LHCN-M2 (cell line): ENCODE measurements at places on chromosomes 1 and 21.

DNA sequence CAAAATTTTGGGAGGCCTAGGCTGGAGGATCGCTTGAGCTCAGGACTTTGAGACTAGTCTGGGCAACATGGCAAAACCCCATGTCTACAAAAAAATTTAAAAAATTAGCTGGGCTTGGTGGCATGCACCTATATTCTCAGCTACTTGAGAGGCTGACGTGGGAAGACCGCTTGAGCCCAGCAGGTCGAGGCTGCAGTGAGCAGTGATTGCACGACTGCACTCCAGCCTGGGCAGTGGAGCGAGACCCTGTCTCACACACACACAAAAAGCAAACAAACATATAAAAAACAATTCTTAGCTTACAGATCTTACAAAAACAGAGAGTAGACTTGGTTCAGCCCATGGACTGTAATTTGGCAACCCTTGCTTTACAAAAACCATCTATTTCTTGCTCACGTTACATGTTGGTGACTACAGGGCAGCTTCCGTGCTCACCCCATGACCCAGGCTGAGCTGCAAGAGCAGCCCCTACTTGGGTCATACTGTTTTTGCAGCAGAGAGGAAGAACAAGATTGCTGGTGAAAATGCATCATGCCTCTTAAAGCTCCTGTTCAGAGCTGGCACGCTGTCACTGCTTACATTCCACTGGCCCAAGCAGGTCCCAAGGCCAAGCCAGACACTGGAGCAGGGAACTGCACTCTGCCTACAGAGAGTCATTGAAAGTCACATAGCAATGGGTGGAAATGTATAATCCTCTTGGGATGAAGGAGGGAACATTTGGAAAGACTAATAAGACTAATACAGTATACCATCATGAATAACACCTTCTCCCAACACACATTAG lies 13.4 kb upstream of the ZBTB8A start:
- DNase-seq: no peak

DNA sequence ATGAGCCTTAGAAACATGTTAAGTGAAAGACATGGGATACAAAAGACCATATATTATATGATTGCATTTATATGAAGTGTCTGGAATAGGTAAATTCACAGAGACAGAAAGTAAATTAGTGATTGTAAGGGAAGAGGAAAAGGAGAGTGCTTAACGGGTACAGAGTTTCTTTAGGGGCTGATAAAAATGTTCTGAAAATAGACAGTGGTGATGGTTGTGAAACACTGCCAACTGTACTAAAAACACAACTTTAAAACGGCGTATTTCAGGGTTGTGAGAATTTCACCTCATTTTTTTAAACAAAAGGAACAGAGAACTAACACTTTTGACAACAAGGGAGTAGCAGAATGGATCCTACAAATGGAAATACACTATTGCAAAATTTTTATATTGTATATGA lies 13.4 kb downstream of the COP1 start:
- DNase-seq: no peak

DNA sequence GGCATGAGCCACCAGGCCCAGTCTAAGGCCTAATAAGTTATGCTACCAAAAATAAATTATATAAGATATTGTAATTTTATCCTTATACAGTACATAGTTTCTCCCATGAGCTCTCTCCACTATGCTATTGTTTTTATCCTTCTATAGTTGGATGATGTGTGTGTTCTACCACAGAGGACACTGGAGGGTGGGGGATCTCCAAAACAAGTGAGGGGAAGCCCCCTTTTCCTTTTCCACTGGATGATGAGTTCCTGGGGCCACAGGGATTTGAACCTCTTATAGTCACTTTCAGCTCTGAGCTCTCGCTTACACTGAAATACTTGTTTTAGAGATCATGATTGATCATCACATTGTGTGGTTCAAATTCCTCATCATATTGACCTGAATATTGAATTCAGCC lies 77.6 kb upstream of the VAV3 start:
- no peak for DNase-seq

DNA sequence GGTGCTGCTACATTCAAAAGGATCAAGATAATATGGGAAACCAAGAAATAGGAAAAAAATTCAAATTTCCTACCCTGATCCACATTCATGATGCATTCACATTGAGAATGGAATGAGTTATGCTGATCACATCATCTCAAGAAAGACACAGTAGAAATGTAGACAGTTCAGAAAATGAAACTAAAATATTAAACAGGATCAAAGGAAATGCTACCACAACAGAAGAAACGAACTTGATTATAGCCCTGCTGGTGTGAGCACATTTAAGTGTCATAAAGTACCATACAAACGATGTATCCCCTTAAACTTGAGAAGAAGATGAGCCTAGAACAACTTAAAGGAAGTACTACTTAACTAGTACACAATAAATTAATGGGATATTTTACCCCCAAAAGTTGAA lies 21.3 kb downstream of the SYDE2 start:
- DNase-seq: no peak

GRCh38 chr1:182121787-182122186 lies 60.3 kb upstream of the ZNF648 start:
- DNase-seq: no peak

GRCh38 chr1:40983286-40983685 lies 3.8 kb downstream of the CTPS1 start:
- no peak for DNase-seq

DNA sequence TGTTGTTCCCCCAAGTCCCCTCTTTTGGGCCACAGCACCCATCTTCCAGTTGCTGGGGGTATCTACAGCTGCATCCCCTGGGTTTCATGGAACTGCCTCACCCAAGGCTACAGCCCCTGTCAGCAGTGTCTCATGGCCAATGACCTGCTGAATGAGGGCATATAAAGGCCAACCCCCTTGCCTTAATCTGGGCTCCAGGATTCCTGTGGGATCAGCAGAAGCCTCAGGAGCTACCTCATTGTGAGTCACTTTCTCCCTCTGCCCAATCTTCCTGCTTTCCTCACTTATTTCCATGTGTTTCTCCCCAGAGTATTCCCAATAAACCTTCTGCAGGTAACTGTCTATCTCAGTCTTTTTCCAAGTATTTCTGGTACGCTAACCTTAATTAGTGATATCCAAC lies 37.3 kb upstream of the SYT14 start:
- DNase-seq: peak; percentile 87

- no peak for DNase-seq
Measured at GRCh38 chr1:98034505-98034904, 113.7 kb upstream of the DPYD start.

DNA sequence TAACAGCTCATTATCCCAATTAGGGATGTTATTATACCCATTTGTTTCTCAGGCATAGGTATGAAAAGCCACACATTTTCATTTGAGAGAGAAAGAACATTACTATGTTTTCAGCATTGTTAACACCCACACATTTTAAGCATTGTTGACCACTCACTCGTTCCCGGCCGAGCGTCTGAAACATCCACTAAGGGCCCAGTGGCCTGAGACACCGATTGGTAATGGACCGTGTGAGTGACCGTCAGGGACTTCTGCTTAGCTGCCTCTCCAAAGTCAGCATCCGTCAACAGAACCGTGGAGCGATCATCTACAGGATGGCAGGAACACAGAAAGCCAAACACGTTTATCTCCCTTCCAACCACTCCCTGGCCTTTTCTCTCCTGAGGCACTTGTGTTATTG lies 184.6 kb downstream of the PCP4 start:
- DNase-seq: no peak
